ENCODE measurements at places on chromosomes 1 and 21.

DNA sequence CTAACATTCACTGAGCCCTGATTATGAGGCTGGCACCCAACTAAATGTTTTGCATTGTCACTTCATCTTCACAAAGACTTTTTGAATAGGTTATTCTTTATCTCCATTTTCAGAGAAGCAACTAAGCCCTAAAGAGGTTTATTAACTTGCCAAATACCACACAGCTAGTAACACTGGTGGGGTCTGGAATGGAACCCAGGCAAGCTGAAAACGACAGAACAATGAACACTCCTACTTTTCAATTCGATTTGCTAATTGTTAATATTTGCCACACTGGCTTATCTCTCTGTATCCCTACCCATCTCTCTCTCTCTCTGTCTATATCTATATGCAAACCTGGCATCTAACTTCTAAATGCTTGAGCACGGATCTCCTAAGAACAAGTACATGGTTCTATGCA, 40.6 kb downstream of the MRPL39 start:
- DNase-seq = no peak

DNA sequence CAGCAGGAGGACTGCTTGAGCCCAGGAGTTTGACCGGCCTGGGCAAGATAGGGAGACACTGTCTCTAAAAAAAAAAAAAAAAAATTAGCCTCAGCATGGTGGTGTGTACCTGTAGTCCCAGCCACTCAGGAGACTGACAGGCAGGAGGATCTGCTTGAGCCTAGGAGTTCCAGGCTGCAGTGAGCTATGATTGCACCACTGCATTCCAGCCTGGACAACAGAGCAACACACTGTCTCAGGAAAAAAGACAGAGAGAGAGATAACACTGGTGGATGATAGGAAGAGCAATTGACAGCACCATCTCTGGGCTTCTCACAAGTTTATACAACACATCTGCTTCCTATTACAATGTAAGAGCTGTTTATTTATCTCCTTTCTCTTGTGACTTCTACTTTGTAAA, 2.4 kb upstream of the RNU11 start:
- no peak for DNase-seq

- no peak for DNase-seq
Measured at GRCh38 chr21:42568376-42568775, 54.7 kb downstream of the SLC37A1 start.

DNA sequence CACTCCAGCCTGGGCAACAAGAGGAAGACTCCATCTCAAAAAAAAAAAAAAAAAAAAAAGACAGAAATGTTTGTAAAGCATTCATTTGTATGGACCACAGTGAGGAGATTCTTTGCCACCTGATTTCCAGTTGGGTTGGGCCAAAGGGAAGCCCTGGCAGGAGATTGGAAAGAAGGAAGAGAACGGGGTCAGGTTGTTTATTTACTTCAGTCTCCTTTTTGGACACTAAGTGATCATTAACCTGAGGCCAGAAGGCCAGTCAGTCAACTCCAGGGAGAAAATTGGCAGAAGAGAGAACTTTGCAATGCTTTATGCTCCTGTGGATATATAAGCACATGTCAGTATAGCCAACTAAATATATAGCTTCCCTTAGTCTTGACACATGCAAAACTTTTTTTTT, 85.9 kb downstream of the NTMT2 start:
- DNase-seq = no peak

DNA sequence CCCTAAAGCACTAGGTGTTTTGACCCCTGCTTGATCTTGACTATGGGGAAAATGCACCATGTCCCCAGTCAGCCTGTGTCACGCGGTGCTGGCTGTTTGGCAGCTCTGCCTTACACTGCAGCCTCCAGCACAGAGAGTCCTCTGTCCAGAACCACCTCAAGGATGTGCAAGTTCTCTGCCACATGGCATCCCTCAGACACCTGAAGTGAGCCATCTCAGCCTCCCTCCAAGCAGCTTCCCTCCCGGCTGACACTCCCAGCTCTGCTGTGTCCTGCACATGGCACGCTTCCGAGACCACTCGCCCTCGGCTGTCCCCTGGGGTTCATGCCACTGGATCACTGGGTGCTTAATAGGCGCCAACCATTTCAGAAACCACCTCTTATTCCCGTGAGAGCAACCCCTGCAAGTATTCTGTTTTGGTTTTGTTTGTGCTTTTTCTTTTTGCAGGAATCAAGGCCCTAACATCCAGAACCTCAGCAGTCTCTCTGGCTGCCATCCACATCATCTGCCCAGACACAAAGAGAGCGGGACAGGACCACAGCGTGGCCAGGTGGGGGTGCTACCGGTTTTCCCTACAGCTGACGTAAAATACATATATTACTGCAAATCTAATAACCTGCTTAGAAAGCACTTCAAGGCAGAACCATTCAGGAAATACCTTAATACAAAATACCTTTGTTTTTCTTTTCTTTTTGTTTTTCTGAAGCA, 45.7 kb downstream of the CAPZB start:
- peak; percentile 48 for DNase-seq

DNA sequence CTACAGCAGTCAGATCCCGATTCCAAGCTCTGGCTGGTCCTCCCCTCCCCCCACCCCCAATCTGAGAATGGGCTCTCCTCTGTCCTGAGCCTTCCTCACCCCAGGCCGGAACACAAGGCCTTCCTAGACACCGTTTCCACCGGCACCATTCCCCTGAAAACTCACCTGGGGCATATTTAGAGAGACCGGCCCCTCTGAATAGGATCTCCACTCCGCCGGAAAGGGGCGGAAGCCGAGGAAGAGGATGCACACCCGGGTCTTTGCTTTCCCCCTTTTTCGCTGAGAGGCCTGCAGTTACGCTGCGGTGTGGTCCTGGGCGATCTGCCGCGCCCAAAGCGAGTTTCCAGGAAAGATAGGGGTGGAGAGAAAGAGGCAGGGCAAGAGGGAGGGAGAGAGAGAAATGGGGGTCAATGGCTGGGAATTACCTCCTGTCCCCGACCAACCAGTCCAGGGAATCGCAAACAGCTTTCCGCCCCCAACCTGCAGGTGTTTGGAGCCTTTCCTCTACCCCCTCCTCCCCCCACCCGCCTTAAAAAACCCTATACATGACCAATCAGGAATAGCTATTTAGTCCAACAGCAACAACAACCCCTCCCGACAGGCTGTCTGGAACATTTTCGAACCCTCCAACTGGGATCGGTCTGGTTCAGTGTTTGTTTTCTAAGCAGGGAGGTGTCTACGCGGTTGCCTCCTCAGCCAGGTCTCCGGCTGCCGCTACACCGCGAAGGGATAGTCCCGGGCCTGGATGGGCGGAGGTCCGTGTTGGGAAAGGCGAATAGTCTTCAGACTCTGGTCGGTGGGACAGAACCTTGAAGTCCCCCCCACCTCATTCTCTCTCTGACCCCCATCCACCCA, 2.8 kb downstream of the TAL1 start:
- DNase-seq = peak; percentile 75

DNA sequence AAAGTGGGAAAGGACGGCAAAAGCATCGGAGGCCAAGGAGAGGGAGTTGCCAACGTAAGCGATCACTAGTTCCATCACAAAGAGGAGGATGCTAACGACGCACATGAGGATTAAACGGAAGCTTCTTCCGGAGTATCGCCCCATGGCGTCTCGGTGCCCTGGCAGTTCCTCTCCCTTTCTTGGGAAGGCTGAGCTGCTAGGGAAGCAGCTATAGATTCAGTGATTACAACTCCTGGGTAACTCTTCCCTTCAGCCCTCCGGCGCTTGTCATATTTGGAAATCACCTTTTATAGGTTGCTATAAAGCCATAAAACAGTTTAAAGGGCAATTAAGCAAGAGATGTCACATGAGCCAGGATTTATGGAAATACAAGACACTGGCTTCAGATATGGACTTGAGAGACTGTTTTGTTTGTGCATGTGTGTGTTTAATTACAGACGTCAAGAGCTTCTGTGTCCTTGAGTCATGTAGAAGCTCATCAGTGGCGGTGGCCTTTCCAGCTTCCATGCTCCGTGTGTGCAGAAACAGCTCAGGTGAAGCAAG, 30.6 kb upstream of the SLC30A10 start:
- no peak for DNase-seq

DNA sequence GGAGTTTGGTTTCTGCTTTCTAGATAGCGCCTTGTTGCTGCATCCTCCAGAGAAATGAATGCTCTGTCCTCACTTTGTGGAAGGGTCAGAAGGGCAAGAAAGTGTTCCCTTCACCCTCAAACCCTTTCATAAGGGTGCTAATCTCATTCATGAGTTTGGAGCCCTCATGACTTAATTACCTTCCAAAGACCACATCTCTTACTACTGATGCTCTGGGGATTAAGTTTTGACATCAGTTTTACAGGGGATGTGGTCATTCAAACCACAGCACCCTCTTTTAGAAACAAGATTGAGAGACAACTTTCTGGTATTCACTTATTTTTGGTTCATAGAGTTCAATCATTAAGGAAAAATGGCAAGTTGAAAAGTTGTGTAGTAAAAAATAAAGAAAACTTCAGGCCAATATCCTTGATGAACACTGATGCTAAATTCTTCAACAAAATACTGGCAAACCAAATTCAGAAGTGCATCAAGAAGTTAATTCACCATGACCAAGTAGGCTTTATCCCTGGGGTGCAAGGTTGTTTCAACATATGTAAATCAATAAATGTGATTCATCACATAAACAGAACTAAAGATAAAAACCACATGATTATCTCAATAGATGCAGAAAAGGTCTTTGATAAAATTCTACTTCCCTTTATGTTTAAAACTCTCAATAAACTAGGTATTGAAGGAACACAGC, 442.1 kb downstream of the PTBP2 start:
- no peak for DNase-seq

DNA sequence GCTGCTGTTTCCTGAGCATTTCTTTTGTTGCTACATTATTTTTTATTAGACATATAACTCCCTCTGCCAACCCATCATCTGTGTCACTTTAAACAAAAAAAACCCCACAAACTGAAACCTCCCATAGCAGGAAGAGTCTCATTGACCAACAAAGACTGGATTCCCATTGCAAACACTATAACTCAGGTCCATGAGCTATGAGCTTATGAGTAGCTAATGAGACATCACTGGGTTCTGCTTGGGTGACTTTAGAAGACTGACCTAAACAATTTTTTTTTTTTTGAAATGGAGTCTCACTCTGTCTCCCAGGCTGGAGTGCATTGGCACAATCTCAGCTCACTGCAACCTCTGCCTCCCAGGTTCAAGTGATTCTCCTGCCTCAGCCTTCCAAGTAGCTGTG, 212.8 kb downstream of the LTN1 start:
- DNase-seq = no peak

- no peak for DNase-seq
Measured at GRCh38 chr1:172973424-172973823, 77.3 kb downstream of the TNFSF18 start.

DNA sequence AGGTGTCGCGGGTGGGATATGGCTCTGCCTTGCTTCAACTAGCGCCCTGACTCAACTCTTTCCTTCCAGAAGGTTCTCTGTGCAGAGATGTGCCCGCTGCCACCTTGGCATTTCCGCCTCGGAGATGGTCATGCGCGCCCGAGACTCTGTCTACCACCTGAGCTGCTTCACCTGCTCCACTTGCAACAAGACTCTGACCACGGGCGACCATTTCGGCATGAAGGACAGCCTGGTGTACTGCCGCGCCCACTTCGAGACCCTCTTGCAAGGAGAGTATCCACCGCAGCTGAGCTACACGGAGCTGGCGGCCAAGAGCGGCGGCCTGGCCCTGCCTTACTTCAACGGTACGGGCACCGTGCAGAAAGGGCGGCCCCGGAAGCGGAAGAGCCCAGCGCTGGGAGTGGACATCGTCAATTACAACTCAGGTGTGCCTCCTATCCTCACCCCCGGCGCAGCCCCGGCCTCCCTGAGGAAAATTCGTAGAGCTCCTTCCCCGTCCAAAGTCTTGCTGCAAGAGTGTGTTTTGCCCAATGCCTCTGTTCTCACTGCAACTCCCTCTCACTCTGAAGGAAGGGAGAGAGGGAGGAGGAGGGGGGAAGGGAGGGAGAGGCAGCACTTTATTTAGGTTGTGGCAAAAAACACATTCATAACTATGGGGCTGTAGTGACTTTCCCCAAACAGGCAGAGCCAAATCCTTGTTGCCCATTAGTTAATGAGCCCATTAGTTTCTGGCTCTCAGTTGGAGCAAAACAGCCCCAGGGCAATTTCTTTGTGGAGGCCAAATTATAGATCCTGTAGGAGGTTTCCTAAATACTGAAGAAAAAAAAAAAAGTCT, 4.3 kb downstream of the LHX9 start:
- DNase-seq = no peak

All from K562 (cell line).